Amniotic epithelial cell (primary cell): ENCODE measurements at places on chromosomes 6 and 20.

DNA sequence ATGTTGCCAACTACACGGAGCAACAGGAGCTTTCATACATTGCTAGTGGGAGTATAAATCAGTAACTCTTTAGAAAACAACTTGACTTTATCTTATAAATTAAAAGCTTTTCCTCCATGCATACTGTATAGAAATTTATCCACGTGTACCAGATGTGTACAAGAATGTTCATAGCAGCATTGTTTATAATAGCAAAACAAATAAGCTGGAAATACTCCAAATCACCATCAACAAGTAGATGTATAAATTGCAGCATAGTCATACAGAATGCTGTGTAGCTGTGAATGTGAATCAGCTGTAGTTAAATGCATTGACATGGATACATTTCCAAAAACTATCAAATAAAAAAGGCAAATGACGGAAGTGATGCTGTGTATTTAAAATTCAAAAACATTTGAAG lies 6.0 kb downstream of the PSMF1 start:
- DNase-seq = no peak

DNA sequence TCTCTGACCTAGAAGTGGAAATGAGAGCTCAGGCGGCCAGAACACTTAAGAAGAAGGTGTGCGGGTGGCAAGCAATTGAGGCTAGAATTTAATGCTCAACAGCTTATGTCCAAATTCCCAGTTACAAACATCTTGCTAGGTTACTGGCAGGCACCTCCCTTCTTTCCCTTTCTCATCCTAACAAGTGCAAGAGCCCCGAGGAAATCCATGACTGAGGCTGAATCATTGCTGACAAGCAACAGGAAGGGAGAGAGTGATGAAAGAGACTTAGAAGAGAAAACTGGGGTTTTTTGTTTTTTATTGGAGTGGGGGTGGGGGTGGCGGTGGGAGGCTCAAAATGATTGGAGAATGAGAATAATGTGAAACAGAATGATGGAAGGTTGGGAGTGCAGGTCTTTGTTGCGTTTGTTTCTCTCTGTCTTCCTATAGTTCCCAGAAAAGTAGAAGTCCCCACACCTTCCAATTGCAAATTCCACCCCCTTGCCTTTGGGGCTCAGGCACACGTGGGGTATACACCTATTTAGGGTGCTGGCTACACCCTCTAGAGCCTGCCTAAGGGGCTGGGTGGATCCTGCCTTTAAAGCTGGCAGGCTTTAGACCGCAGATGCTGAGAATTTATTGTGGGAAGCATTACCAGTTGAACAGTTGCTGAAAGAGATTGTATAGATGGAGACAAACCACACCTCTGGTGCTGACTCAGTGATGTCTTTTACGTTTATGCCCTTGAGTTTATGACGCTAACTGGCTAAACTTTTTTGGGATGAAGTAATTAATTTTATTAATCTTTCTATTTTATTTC lies 1.4 kb downstream of the FAM83B start:
- peak; percentile 89 for DNase-seq

DNA sequence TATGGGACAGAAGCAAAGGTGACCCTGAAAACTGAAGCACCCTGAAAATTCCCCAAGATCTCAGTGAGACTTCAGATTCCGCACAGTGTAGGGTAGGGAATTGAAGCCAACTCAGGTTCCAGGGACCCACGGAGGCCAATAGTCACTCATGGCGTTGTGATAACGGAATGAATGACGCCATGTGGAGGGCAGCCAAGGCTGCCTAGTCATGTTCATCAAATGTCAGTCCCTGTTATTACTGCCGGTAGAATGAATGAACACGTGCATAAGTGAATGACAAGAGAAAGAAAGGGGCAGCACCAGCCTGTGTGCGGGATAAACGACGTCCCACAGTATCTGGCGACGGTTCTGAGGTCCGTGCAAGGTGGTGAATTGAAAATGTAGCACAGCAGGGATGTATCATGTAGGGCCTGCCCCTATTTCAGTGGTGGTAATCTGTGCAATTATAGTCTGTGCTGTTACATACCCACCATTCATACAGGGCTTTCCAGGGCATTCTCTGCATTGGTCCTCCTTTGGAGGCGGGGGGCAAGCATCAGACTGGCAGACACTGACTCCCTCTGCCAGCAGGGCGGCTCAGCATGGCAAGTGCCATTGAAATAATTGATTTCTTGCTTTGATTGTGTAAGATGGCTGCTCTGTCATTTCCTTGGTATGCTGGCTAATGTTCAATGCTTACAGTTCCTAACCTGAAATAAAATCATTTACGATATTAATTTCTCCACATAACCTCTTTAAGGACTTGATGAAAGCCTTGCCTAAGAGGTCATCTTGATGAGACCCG lies 386.9 kb downstream of the CDH4 start:
- DNase-seq = peak; percentile 6

DNA sequence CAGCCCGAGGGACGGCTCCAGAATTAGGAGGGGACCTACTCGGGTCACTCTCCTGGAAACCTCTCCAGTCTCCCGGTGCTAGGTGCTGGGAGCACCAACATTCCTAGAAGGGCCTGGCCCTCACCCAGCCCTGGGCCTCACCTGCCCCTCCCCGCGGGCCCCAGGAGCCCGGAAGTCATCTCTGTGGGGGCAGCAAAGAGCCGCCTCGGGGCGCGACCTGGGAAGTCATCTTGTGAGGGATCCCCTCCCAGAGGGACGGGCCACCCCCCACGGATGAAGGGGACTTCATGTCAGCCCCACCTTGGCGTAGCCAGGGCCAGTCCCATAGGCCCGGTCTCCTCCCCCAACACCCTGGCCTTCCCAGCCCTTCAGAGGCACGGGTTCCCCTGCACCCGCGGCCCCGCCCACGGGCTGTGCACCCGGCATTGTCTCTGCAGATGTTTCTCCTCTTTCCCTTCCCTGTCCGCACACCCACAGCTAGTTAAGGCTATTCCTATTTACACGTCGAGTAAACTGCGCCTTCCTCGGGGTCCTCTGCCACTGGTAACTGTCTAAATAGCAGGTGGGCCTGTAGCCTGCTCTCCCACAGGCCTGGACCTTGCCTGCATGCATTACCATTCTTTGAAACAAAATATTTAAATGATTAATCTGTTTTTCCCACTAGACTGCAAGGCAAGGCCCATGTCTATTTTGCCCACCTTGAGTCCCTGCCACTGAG lies 896 bp upstream of the RNASET2 start:
- no peak for DNase-seq

DNA sequence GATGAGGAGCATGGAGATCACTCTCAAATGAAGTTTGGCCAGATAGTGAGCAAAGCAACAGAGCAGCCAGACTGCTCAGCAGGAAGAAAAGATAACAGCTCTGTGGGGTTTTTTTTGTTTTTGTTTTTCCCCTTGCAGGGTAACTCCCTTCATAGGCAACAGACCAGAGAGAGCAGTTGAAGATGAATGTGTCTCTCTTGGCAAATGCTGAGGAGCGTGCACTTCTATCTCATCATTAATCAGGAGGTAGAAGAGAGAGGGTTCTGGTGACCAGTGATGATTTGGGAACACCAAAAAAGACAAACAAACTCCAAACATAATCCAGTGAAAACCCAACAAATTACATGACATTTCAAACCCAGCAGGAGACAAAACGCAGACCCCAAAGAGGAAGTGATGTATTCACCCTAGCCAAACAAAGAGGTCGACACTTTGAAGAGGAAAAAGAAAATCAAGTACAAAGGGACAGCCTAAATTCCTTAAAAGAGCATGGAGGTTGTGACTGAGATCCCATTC lies 66.2 kb upstream of the RREB1 start:
- no peak for DNase-seq

DNA sequence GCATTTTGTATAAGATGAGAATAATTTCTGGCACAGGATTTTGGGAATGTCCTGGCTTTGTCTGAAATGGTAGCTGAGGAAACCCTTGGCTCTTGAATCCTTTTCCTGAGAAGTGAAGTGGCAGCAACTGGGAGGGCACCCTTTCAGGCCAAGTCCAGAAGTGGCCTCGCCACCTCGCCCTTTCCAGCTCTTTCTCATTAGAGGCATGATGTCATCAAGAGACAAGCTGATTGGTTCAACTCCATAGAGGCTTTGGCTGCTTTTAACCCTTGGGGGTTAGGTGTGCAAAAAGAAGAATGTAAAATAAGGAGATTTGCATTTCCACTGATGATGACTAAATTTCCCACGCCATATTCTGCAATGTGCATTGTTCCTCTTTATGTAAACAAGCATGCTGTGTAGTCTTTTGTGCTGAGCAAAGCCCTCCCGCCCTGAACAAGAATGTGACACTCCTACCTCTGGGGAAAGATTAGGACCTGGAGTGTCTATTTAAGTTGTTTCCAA lies 116.5 kb downstream of the TCP11 start:
- peak; percentile 61 for DNase-seq

DNA sequence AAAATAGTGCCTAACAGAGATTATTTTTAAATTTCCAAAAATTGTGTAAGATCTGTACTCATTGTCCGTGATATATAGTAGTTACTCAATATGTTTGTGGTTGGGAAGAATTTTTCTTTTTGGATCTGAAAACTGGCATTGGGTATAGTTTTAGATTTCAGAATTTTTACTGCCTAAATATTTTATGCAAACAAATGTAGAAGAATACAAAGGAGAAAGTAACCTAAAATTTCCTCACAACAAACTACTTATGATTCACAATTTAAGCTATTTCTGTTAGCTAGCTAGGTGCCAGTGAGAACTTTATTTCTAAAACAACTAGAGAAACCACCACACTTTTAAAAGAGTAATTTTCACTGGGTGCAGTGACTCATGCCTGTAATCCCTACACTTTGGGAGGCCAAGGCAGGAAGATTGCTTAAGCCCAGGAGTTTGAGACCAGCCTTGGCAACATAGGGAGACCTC lies 38.8 kb downstream of the SESN1 start:
- DNase-seq = peak; percentile 84
